ENCODE measurements at places on chromosomes 2 and 18.
A peak's percentile ranks its signal among the peaks of the same experiment; 100 is the strongest.

- DNase-seq = no peak
These were observed 897.6 kb downstream of the BCL11A start for GRCh38 chr2:59655809-59656208.

DNA sequence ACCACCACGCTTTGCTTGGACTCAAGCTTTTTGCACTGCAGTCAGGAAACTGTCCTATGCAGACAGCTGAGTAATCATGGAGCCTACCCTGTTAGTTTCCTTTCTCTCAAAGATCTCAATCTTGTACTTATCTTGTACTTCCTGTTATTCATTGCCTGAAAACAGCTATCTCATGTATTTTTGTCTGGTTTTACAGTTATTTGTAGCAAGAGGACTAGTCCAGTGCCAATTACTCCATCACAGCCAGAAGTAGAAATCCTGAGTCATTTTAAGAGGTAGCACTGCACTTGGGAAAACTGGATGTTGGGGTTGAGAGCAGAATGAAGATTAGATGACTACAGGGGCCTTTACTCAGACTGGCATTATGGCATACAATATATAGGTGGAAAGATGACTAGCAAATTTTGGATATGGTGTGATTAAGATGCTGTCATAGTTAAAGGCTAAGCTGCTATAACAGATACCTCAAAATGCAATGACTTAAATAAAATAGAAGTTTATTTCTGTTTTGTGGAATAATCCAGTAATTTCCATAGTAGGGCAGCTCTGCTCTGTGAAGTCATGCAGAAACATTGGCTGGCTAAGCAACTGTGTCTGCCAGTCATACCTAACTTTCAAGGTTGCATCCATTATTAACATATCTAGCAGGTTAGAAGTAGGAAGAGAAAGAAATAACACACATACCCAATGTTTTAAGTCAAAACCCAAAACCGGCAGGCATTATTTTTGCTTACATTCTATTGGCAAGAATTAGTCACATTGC lies 21.1 kb upstream of the CHMP3 start:
- DNase-seq = peak; percentile 13

DNA sequence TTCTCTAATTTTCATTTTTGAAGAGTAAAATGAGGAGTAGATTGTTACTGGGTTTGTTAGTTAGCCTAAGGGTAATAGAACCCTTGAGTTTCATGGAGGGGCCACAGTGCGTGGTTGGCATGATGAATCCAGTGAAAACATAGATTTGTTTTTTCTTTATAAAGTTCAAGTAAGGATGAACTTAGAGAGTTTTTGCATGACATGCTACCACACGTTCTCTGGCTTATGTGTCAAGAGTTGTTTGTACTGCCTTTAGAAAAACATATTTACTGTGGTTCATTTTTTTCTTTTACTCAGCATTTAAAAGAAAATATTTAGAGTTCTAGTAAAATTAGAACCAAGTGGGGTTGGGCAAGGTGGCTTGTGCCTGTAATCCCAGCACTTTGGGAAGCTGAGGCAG lies 21.8 kb downstream of the RBM44 start:
- DNase-seq = no peak

- no peak for DNase-seq
These were observed 1732.3 kb upstream of the PIK3C3 start for GRCh38 chr18:40222776-40223175.
